ENCODE measurements at places on chromosomes 1 and 21.
A peak's percentile ranks its signal among the peaks of the same experiment; 100 is the strongest.

- DNase-seq: no peak
Observed at GRCh38 chr1:58845942-58846341, 62.1 kb upstream of the JUN start.

- DNase-seq: no peak
Observed at GRCh38 chr1:188302746-188303145, 1474.0 kb downstream of the PLA2G4A start.

GRCh38 chr1:171809834-171810233 lies 28.4 kb downstream of the METTL13 start:
- DNase-seq: no peak

GRCh38 chr1:174070614-174071013 lies 48.5 kb upstream of the RC3H1 start:
- DNase-seq: no peak

DNA sequence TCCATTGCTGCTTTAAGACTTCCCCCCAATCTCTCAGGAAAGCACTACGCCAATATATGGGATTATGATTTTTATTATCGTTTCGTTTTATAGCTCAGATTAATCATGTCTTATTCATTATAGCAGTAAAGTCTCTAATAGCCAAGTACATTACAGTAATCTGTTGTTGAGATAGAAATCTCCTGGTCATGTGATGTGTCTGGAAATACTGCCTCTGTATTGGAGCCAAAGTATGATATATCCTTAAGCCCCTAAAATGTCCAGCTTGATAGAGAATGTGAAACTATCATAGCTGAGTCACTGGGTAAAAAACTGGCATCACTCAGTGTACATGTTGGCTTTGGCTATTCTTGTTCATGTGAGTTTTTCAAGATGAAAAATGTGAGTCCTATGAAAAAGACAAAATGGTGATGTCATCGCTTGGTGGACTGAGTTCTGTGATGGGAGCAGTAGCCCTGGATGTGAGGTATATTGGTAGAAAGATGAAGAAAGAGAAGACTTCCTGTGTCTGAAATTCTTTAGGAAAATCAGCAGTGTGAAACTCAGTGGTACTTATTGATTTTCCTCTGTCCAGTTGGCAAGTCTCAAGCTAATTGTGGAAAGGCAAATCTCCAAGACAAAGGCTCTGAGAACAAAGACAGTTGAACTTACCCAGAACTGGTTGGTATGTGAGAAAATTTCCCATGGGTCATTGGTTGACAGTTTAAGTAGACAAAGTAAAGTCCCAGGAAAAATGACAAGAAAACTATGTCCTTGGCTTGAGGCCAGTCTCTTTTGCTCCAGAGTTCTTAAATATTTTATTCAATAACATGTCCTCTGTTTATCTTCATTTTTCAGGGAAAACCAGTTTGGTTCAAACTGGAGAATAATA lies 76.2 kb downstream of the BRINP2 start:
- DNase-seq: no peak

DNA sequence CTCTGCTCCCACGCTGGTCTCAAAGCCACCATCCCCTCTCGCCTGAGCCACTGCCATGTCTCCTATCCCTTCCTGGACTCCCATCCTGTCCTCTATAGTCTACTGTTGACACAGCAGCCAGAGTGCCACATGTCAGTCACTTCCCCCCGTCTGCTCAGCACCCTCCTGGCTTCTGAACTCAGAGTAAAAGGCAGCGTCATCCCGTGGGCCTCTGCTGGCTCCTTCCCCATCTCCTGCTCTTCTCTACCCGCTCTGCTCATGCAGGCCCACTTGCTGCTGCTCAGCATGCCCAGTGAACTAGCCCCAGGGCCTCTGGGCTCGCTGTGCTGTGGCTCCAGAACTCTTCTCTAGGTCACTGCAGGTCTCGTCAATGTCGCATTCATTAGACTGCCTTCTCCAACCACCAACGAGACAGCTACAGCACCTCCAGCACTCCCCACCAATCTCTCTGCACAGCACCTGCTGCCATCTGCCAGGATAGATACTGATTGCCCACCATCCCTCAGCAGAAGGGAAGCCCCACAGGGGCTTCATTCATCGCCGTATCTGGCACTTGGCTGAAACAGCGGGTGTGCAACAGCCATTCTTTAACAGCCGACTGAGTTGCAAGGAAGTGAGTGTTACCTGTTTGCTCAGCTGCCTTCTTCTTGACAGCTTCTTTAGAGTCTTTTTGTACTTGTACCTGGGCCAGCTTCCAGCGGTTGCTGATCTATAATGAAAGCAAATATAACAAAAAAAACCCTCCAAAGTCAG lies 11.8 kb upstream of the SRM start:
- DNase-seq: no peak

GRCh38 chr1:211935448-211935970 lies 99.8 kb downstream of the INTS7 start:
- no peak for DNase-seq

DNA sequence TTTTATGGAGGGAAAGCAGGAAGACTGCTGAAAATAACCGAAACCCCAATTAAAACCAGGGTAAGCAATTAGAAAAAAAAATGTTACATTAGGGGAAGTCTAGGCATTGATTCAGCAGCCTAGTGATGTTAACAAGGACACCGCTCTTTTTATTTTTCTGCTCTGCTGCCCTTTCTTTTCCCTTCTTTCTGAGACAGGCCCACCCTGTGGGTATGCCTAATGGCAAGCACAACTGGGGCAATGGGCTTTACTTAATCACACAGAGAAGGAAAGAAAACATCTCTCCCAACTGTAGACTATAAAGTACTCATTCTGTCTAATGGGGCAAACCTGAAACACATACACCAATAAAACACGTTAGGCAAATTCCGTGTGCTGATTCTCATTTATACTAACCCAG lies 69.6 kb downstream of the GBP6 start:
- no peak for DNase-seq

- DNase-seq: no peak
Observed at GRCh38 chr1:154408174-154408777, 3.1 kb downstream of the IL6R start.

GRCh38 chr1:111992476-111992875 lies 3.0 kb upstream of the KCND3 start:
- DNase-seq: no peak

DNA sequence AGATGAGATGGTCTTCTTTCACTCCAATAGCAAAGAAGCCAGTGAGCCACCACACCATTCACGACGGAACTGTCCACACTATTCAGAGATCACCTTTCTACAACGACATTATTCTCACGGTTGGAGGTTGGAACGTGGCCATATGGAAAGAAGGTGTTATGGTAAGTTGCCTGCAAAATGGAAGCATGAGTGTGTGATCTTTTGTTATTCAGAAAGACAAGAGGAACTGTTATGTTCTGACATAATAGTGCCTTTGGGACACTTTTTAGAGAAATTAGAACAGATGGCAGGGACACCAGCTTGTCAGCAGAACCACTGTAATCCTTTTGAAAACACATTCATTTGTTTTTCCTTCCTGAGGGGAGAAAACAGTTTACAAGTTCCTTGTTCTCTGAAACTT lies 75.8 kb upstream of the MCOLN3 start:
- DNase-seq: no peak

DNA sequence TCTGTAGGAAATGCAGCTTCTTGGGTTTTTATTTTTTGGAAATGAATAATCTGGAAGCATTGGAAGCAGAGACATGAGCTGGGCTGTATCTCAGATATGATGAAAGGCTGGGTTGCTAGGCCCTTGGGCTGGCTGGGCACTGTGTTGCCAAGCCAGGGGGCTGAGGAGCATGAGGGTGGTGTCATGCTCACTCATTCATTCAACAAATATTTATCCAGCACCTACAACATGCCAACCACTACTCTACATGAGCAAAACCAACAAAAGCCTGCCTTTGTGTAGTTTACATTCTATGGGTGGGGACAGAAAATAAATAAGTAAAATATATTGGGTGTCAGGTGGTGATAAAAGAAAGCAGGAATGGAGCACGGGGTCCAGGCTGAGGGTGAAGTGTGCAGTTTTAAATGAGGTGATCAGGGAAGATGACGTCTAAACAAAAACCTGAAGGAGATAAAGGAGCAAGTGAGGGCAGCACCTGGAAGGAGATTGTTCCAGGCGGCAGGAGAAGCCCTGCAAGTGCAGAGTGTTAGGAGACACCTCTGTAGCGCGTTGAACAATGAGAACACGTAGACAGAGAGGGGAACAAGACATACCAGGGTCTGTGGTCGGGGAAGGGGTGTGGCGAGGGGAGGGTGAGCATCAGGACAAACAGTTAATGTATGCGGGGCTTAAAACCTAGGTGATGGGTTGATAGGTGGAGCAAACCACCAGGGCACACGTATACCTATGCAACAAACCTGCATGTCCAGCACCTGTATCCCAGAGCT lies 10.9 kb downstream of the TAGLN2 start:
- no peak for DNase-seq

DNA sequence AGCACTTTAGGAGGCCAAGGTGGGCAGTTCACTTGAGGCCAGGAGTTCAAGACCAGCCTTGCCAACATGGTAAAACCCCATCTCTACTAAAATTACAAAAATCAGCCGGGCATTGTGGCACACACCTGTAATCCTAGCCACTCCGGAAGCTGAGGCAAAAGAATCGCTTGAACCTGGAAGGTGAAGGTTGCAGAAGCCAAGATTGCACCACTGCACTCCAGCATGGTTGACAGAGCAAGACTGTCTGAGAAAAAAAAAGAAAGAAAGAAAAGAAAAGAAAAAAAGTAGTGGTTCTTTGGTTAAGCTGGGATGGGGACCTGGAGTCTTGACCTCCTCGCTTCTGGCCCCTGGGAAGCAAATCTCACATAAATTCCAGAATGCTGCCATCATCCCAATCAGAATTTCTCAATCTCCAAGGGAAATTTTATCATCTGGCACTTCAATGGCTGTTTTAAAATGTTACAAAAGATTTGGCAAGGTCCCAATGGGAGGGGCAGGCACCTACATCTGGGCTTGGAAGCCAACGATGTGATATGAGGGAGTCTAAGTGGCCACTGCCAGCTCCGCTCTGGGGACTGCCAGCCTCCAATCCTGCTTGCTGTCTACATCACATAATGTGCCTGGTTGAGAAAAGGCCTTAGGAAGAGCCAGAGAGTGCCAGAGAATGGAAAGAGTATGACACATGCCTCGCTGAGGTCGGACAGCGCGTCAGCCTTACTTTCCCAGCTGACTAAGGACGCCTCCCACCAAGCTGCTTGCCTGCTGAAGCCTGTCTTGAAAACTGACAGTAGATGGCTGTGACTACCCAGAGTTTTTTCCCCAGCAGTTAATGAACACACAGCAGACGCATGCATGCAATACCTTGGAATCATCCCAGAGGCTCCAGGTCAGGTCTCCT lies 42.1 kb upstream of the SRP9 start:
- DNase-seq: peak; percentile 98

DNA sequence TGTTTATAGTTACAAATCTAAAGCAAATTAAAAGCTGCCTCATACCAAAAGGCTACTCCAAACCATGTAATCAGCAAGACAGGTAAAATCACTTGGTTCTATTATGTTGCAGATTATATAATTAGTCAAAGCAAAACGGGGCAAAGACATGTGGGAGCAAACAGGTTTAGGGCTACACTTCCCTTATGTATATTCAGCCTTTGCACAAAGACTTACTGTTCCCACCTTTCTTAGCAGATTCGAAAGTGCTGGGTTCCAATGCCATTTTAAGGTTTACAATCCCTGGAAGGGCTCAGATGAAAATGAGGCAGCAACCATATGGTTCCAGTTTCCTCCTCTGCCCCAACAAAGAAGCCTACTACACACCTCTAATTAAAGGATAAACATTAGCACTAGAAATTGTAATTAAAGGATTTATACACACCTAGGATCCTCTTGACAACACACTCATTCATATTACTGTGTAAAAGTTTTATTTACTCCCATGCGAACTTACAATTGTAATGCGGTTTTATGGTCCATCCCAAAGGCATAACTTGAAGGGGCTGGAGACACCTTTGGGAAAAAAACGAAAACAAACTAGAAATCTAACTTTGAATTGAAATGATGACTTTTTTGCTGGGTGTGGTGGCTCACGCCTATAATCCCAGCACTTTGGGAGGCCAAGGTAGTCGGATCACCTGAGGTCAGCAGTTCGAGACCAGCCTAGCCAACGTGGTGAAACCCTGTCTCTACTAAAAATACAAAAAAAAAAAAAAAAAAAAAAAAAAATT lies 117.3 kb upstream of the PKN2 start:
- no peak for DNase-seq

DNA sequence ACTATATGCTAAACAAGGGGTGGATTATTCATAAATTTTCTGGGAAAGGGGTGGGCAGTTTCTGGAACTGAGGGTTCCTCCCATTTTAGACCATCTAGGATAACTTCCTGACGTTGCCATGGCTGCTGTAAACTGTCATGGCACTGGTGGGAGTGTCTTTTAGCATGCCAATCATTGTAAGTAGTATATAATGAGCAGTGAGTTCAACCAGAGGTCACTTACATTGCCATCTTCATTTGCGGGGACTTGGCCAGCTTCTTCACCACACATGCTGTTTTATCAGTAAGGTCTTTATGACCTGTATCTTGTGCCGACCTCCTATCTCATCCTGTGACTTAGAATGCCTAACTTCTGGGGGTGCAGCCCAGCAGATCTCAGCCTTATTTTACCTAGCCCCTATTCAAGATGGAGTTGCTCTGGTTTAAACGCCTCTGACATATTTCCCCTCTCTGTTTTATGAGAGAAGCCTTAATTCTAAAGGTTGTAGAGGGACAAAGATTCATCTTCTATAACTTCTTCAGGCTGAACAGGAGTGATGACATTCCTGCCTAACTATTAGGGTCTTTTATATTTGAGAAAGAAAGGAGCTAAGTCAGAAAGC lies 60.4 kb downstream of the DIP2A start:
- DNase-seq: no peak

- no peak for DNase-seq
Observed at GRCh38 chr1:180581635-180582039, 22.9 kb downstream of the OVAAL start.

- DNase-seq: no peak
Observed at GRCh38 chr1:3330771-3331245, 123.7 kb upstream of the ARHGEF16 start.

DNA sequence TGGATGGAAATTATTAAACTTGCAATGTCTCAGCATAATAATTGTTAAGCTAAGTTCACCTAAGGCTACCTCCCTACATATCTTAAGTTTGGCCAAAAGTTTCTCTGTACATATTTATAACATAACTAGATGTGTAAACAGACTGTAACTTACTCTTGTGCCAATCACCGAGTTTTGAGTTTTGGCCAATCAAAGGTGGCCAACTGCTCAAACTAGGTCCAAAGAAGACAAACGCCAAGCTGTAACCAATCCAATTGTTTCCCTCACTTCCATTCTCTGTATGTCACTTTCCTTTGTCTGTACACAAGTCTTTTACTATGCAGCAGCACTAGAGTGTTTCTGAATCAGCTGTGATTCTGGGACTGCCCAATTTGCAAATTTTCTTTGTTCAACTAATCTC lies 197.8 kb downstream of the LYPLAL1 start:
- DNase-seq: no peak

GRCh38 chr1:232748910-232749368 lies 56.3 kb upstream of the MAP10 start:
- no peak for DNase-seq

- DNase-seq: no peak
Observed at GRCh38 chr21:32470206-32470605, 57.7 kb downstream of the EVA1C start.
